ENCODE measurements at places on chromosomes 5 and 9.

DNA sequence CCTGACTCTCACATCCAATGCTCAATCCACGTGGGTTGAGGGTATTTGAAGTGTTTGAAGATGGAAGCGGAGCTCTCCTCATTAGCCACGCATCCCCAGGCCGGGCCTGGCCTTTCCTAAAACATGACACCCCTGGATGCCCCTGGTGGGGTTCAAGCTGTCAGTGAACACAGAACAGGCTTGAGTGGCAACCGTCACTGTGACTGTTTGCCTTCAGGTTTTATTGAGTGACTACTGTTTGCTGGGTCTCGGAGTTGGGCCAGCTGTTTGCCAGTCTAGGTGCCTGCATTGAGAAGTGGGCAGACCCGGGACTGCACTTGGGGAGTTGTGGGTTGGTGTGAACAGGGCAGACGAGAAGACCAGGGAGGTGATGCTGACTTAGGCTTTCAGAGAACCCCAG is 7.8 kb upstream of the OLFM1 start:
- no peak for DNase-seq

DNA sequence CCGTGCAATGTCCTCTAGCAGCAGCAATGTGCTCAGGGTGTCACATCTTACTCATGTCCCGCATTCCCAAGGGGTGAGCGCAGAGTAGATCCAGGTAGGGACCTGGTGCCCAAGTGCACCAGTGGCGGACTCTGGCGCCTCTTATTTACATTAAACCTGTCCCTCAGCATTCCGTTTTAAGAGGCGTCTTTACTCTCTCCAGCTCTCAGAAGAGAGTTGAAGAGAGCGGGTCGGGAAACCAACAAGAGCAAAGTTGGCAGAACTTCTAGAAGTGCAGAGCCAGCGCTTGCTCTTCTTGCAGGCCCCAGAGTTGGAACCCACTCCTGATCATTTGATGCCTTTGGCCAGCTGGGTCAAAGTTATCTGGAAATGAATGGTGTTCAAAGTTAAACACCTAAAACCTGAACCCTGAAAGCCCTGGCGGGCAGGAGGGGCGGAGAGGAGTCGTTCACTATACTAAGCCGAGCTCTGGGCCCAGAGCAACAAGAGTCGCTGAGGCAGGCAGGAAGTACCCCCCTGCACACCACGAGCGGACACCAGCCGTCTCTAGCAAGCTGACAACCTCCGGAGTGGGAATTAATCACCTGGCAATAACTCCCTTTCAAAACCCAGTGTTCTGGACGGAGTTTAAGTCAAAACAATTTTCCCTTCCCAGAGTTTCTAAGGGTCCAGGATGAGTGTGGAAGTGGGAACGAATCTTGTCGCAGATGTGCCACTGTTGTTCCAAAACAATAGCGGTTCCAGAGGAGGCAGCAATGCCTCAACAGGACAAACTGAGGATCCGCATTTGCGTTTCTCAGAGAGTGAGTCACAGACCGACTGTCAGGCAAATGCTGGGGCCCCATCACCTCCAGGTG is 122.8 kb downstream of the TMEM161B start:
- no peak for DNase-seq

DNA sequence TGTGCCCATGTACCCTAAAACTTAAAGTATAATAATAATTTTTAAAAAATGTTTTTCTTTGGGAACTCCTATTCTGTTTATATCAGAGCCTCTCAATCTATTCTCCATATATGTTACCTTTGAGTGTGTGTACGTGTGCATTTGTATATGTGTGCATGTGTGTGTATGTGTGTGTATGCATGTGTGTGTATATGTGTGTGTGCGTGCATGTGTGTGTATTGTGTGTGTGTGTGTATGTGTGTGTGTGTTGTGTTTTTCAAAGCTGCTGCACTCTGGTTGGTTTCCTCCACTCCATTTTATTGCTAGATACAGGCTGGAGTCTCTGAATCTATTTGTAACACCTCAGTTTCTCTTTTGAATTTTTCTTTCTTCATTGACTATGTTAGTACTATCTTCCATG is 20.0 kb downstream of the SURF6 start:
- DNase-seq = no peak

GRCh38 chr9:120778758-120779157 is 14.5 kb downstream of the FBXW2 start:
- no peak for DNase-seq

GRCh38 chr5:133883916-133884315 is 84.5 kb downstream of the C5orf15 start:
- DNase-seq = no peak

DNA sequence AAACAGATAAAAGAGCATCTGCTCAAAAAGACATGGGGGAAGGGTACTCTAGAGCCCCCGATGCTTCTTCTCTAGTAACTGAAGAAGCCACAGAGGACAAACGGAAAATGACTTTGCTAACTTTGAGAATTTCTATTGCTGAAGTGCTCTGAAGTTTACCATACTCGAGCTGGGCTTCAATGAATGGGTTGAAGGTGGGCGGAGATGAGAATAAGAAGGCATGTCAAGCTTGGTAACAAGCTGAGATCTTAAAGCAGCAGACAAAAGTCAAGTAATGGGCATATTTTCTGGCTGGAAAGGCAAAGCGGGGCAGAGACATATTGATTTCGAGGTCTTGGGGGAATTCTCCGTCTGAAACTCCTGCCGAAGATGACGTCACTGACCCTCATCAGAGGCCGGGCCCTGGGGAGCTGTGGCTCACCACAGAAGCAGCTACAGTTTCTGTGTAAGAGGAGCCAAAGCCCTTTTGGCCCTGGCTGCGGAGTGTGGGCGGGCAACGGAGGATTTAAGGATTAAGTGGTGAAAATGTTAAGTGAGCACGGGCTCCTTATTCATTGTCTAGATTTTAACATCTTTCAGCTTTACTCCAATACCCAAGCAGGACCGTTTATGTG is 115.8 kb upstream of the SLIT3 start:
- no peak for DNase-seq

DNA sequence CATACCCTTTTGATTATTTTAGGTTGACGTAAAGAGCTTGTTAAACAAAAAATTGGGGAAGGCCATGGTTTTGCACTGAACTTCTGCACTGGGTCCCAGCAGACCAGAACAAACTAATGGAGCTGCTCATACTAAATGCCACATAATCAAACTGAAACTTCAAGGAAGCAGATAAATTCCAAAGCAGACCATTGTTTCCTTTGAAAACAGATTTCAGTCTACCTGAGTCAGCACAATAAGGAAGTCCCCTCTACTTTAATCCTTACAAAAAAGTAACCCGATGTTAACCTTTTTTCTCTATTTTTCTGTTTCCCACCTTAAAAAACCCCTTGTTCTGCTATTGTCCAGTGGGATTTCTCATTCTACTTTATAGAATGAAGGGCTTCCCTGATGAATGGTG is 39.2 kb downstream of the WDR36 start:
- DNase-seq = no peak

DNA sequence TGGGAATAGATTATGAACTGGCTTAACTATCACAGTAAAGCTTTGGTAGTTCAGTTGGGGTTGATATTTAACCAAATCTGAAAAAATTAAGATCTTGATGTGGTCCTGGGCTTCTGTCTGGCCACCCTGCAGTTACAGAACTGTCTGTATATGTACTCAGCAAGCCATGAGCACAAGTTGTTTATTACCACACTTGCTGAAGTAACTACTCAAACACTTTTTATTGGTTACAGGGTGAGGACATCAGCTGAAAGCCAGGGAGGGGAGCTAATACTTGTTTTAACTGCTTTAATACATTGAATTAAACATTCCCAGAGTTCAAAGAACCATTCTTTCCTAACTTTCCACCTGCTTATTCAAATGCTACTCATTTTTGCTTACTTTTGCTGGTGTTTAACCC is 29.4 kb upstream of the KCNN2 start:
- no peak for DNase-seq

- DNase-seq = no peak
These were observed 66.2 kb upstream of the CNTLN start for GRCh38 chr9:17068671-17069070.

- DNase-seq = no peak
These were observed 40.5 kb upstream of the TMC1 start for GRCh38 chr9:72480921-72481320.

- DNase-seq = no peak
These were observed 128.9 kb upstream of the RAPGEF1 start for GRCh38 chr9:131868766-131869165.

GRCh38 chr5:142680605-142681259 is 5.2 kb downstream of the FGF1 start:
- DNase-seq = no peak

- DNase-seq = no peak
These were observed 81.5 kb downstream of the LMX1B start for GRCh38 chr9:126695186-126695585.

DNA sequence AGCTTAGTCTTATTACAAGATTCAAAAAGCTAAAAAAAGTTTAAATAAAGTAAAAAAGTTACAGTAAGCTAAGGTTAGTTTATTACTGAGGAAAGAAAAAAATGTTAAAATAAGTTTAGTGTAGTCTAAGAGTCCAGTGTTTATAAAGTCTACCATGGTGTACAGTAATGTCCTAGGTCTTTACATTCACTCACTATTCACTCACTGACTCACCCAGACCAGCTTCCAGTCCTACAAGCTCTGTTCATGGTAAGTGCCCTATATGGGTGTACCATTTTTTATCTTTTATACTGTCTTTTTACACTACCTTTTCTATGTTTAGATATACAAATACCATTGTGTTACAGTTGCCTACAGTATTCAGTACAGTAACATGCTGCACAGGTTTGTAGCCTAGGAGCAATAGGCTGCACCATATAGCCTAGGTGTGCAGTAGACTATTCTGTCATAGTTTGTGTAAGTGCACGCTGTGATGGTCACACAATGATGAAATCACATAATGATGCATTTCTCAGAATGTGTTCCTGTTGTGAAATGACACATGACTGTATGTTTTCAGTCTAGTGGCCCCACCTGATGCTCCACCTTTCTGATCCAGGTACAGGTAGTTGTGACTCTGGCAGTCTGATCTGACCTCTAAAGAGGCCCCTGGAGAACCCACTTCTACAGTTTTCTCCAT is 45.7 kb downstream of the SNX18 start:
- DNase-seq = no peak

GRCh38 chr5:126878634-126879033 is 101.7 kb downstream of the LMNB1 start:
- DNase-seq = no peak

DNA sequence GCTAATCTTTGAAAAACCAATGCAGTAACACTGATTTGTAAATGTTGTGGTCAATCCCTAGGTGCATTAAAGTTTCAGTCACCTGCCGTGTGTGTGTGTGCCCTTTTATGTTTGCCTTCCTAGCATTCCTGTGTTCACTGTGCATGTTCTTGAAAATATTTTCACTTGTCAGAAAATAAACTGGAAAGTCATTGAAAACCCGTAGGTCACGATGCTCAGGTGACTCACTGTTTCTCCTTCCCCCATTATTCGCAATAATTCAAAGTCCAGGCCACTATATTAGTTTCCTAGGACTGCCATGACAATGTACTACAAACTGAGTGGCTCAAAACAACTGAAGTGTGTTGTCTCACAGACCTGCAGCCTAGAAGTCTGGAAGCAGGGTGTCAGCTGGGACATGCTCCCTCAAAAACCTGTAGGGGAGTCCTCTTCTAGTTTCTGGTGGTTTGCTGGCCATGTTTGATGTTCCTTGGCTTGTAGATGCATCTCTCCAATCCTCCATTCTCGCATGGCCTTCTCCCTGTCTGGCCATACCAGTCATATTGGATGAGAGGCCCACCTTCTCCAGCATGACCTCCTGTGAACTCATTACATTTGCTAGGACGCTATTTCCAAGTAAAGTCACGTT is 29.3 kb downstream of the MARVELD2 start:
- DNase-seq = no peak

DNA sequence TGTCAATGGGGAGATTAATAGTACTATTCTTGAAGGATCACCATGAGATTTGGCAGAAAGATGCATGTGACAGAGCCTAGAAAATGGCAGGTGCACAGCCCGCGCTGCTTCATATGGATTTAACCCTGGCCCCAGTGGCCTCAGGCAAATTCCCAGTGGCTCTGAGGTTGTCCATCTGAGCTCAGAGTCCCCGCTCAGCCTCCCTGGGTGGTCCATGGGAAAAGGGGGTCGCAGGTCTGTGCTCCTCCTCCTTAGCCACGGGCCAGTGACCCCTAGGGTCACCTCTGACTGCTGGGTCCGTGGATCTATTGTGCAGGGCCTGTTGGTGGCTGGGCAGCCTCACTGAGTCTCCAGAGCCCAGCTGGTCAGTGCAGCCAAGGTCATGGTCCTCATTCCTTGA is 93.3 kb upstream of the BOD1 start:
- no peak for DNase-seq

DNA sequence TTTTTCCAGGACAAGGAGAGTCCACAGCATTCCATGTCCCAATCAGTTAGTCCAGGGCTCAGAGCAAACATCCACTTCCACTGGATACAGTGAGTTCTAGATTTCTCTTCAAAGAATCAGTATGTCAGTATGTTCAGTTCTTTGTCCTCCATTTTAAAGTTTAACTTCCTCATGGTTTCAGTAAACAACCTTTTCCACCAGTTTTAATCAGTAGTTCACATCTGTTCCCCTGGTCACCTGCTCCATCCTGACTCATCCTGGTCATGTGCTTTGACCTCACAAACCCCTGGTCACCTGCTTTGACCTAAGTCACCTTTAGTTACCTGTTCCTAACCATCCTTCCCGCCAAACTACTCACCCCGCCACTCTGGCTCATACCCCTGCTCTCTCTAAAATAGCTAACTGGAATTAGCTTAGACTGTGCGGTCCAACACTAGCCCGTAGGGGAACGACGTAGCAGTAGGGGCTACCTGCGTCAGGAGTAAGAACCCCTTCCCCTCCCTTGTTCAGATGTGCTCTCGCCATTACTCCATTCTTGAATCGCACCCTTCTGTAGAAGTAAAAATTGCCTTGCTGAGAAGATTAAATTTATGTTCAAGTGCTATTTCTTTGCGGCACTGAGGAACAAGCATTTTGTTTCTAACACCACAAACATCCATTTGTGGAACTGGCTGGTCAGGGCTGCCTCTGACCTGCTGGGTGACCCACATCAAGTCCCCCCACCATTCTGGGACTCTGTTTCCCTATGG is 5.5 kb downstream of the ENG start:
- DNase-seq = no peak

- no peak for DNase-seq
These were observed 176.0 kb downstream of the SLC12A2 start for GRCh38 chr5:128259607-128260021.

DNA sequence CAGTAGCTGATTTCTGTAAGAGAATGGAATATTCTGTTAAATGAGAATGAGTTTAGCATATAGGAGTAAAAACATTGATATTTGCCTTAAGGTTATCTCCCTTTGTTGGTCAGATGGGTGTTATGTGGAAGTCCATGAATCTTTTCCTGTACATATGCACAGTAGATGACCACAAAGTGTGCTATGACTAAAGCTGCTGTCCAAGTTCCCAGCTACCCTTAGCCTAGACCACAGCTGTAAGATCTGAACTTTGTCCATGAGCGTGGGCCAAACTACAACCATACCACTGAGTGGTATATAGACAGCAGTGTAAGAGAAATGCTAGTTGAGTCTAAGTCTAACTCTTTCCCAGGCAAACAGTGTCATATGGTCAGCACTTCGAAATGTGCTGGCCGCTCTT is 48.8 kb downstream of the CD180 start:
- DNase-seq = no peak

Measured in activated T-helper 1 cell treated with Interleukin-2 at 50 U/mL for 16 hours (primary cell).